ENCODE measurements at places on chromosomes 6 and 20.

DNA sequence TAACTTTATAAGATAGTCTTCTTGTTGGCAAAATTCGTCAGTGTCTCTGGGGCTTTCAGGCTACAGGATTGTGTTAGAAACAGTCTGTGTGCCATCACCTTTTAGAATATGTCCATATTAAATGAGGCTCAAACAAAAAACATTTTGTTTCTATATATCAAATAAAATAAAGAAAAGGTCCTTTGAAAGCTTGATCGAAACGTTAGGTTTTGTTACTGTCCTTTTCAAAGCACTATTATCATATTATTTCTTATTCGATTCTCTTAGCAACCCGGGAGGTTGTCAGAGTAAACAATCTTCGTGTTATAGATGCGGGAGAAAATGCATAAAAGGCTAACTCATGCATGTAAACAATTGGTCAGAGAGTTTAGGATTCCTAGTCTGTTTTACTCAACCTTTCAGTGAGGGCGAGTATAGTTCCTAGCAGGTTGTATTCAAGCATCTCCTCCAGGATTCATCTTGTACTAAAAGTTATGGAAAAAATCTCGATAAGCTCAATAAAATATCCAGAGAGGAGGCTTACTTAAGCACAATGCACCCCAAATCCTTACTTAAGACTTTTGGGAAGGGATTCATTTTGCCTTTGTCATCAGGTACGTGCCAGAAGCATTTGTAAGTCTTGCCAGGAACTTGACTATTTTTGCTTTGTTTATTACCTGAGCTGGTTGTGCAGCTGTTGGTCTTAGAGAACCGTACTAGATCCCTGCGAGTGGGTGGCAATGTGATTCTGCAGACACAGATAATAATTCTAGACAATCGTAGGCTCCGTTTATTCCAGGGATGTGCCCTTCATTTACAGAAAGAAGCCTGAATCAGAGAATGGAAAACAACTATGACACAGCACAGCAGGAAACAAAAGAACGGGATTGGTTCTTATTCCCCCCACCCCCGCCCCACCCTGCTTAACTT lies 159.6 kb upstream of the ZNF217 start:
- no peak for DNase-seq

DNA sequence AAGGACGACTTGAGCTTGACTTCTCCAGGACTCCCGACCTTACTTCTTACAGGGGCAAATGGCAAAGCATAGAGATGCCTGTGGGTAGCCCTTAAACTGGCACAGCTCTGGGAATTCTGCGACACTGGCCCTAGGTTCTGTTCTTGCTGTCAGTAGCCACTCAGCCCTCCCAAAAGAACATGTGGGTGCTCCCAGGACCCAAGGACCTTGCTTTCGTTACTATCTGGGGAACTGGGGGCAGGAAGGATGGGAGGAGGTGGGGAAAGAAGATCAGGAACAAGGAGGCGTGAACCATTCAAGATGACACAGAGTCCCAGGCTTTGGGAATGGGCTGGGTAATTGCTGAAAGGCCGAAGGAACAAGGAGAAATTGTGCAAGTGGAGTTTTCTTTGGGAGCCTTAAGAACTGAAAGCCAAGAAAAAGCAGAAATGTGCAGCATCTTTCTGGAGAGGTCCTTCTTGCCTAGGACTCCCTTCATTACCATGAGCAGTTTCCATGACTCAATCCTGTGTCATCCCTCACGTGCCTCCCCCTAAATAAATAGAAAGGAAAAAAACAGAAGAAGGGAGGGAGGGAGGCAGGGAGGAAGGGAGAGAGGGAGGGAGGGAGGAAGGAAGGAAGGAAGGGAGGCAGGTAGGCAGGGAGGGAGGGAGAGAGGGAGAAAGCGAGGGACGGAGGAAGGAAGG lies 284.6 kb upstream of the FOXQ1 start:
- DNase-seq: no peak

- no peak for DNase-seq
Observed at GRCh38 chr6:105038259-105038658, 81.4 kb downstream of the LIN28B start.

DNA sequence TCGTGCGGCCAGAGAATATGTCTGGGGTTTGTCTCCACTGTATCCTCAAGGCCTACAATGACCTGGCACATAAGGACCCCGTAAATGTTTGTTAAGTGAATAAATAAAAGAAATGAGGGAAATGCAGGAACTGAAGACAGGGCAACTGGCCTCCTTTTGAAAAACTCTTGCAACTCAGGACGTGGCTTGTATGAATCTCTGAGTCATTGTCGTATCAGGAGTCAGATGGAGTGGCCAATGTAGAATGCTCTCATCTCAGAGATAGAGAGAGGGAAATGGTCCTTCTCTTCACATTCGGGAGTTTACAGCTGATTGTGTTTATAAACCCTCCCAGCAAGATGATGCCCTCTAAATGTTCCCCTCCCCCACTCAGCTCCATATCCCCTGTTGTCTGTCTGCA lies 57.1 kb downstream of the UST start:
- DNase-seq: no peak

DNA sequence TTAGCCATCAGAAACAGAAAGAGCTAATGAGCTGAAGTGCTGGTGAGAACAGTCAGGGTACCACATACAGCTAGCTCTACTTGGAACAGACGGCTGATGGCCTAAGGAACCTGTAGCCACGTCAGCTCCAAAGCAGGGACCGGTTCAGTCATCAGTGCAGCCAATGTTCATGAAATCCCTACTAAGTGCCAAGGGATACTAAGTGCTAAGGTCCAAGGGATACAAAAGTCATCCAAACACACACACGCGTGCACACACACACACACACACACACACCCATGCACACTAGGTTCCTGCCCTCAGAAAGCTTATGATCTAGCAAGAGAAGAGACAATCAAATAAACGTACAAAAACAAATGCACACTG lies 53.6 kb downstream of the MAP3K5 start:
- DNase-seq: no peak

DNA sequence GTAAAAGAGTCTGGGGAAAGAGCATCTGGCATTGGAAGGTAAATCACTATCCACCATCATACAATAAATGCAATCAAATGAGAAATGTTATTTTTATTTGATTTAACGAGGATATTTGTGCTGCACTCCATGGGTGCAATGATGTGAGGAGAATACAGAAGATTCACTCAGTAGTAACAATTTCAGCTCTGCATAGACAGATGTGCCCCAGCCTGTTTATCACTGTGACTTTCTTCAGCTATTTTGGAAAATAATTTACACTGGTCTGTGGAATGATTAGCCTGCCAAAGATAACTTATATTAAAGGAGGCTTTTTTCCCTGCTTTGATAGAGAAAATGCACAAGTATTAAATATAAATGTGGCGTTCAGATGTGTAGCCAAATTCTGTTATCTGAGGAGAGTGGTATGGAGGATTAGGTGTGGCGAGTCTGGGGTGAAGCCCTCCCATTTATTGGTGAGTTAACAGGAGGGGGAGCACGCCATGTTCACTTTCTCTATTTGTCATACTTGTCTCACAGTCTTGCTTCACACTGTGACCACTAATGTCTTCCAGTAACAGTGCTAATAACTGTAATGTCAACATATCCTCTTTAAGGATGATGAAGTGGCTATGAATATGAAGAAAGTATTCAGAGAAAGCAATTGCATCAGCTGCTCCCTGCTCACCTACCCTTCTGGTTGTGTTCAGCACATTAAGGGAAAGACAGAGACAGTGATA lies 645.6 kb downstream of the MMUT start:
- DNase-seq: no peak

GRCh38 chr6:33761922-33762629 lies 15.4 kb upstream of the IP6K3 start:
- peak; percentile 13 for DNase-seq

DNA sequence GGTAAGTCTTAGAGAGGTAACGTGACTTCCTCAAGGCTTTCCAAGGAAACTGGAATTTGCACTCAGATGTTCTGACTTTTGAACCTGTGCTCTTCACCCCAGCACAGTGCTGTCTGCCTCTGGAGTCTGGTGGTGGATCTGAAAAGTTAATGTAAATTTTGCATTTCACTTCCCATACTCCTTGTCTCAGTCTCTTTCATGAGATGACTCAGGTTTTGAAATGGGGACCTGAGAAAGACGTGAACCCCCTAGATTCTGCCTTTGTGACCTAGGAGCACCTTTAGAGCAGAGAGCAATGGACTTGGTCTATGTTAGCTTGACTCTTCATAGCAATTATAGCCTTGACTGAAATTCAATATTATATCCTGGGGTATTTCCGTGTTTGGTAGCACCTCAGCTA lies 223.0 kb downstream of the QKI start:
- DNase-seq: no peak

GRCh38 chr6:17994019-17994418 lies 6.6 kb upstream of the KIF13A start:
- DNase-seq: no peak
